ENCODE measurements at places on chromosomes 6 and 20.
A peak's percentile ranks its signal among the peaks of the same experiment; 100 is the strongest.

- no peak for DNase-seq
Measured at GRCh38 chr20:53527196-53527595, 66.4 kb downstream of the ZNF217 start.

GRCh38 chr6:141415896-141416295, 716.8 kb upstream of the GJE1 start:
- no peak for DNase-seq

DNA sequence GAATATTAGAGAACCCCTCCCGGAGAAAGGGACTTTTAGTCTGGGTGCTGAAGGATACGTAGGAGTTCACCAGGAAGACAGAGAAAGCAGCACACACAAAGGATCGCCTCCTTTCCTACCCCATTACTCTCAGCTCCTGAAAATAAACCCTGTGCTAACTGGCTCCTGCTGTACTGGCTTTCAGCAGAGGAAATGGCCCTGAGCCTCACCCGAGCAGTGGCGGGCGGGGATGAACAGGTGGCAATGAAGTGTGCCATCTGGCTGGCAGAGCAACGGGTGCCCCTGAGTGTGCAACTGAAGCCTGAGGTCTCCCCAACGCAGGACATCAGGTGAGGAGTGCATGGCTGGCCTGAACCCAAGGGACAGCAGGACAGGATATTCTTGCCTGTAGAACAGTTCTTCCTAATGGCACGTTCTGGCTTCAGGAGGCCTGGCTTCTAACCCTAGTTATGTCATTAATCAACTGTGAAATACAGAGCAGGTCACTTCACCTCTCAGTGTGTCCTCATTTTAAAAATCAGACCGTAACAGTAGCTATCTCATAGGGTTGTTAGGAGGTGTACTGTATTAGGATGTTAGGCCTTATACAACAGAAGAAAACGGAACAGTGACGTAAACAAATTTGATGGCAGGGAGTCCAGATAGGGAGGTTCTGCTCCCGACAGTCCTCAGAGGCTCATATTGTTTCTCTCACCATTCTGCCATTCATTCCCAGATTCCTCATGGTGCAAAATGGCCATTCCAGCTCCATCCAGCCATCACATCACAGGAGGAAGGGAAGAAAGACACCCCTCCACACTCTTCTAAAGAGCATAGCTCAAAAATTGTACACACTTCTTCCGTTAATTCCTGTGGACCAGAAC, 1.8 kb downstream of the RBCK1 start:
- no peak for DNase-seq

- DNase-seq = no peak
Measured at GRCh38 chr6:141229296-141229695, 903.4 kb upstream of the GJE1 start.

- no peak for DNase-seq
Measured at GRCh38 chr6:2468601-2468955, 223.2 kb upstream of the GMDS start.

- DNase-seq = no peak
Measured at GRCh38 chr6:92688342-92688741, 731.0 kb downstream of the EPHA7 start.

GRCh38 chr6:170291271-170292110, 613 bp upstream of the DLL1 start:
- peak; percentile 42 for DNase-seq

DNA sequence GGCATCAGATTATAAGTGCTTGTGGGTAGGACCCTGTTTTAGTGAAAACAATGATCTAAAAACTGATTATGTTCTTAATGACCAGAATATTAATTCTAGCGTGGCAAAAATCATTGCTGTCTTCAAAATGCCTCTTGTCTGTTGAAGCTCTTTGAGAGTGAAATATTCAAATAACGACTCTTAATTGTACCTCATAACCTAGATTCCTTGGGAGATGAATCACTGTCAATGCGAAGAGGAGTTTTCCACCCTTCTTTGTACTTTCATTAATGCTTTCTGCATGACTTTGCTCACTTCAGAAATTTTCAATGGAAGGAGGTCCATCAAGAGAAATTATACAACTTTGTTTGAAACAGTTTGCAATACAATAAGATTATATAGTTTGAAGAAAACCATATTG, 71.5 kb downstream of the CRYBG1 start:
- DNase-seq = no peak

- DNase-seq = no peak
Measured at GRCh38 chr6:16948396-16948795, 153.5 kb upstream of the STMND1 start.

DNA sequence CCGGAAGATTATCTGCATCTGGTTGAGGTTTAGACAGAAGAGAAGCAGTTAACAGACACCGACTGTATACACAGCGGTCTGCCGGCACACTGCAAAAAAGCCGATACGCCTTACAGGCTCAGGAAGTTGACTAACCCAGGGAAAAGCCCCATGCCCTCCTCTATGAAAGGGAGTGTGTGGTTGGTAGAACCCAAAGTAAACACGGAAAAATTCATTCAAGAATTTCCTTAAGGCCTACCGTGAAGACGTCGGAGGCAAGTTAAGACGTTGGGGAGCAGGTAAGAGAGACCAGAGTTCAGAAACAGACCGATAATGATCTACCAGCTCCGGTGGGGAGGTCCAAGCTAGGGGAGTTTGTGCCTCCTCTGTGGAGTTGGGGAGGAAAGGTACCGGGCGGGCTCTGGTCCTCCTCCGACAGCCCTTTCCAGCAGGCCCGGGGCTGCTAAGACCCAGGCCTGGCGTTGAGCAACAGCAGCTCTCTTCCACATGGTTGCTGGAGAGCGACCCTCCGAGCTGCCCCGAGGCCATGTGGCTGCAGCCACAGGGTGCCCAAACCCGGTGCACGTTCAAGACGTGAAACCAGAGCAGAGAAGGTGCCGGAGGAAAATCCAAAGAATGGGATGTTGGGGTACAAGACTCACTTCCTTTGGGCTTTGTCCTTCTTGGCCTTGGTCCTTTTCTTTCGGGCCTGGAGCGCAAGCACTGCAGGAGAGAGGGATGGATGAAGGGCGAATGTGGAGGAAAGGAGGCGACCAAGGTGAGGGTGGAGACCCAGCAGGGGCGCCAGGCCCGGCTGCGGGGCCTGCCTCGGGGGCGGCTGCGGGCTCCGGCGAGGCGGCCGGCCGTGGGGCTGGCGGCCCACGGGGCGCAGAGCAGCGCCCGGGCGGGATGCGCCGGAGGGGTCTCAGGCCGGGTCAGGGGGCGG, 809 bp downstream of the SRPK1 start:
- peak; percentile 62 for DNase-seq

DNA sequence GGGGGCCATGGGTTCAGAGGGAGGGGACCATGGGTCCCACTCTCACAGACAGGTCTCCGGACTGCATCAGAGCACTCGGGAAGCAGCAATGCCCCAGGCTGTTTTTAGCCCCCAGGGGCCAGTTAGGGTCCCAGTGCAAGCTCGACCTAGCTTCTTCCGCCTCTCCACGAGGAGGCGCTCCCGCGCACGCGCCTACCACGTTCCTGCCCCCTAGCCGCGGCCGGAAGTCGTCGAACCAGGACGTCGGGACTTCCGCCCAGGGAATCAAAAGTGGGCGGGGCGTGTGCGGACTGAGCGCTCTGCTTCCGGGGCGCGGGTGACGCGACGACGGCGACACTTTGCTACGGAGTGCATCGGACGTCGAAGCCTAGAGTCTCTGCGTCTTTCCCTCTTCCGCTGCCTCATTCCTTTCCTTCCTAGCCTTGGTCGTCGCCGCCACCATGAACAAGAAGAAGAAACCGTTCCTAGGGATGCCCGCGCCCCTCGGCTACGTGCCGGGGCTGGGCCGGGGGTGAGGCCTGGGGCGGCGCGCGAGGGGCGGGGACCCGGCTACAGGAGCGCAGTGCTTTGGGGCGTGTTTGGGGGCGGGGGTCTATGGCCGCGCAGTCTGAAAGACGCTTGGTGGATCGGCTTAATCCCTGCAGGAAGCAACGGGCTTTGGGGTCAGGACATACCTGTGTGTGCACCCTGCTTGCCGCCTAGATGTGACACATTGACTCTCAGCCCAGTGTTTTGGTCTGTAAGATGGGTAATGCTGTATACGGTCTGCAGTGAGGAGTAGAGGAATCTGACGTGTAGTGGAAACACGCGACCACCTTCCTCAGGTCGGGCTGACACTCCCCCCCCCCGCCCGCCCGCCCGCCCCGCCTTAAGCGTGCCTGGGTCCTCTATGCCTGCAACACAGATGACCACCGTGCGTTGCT, at the start of gene PRPF6:
Gene PRPF6, plus strand, starts transcription at position 327 of the 923 bp plus-strand sequence. Its CDS starts 114 bp downstream, at position 441.
- peak; percentile 97 for DNase-seq

GRCh38 chr20:58054780-58055373, 173.6 kb downstream of the ANKRD60 start:
- no peak for DNase-seq

GRCh38 chr6:168132531-168133167, 53.6 kb upstream of the FRMD1 start:
- no peak for DNase-seq

GRCh38 chr6:81668615-81669047, 83.8 kb downstream of the TENT5A start:
- DNase-seq = no peak

GRCh38 chr6:7200598-7201443, 93.1 kb downstream of the RREB1 start:
- DNase-seq = no peak

GRCh38 chr6:35754452-35755277, 17.8 kb downstream of the ARMC12 start:
- no peak for DNase-seq

- DNase-seq = no peak
Measured at GRCh38 chr6:87543696-87544473, 45.9 kb downstream of the RARS2 start.

DNA sequence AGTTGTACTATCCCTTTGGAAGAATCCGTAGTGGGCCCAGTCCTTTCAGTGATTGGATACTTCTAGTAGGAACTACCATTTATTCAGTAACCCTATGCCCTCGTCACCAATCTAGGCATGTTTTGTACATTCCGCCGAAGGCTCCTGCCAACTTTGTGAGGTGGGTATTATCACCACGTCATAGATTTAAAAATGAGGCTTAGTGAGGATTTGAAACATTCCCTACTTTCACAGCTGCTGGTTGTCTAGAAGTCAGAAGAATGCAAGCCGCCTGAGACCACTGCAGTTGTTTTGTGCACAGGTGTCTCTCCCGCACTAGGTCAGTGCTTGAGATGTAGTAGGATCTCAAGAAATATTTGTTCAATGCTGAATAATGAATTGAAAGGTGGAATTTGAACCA, 32.6 kb downstream of the ENPP1 start:
- DNase-seq = no peak

- DNase-seq = no peak
Measured at GRCh38 chr6:120614723-120615122, 719.6 kb downstream of the TBC1D32 start.

- DNase-seq = no peak
Measured at GRCh38 chr6:47922391-47922790, 140.6 kb downstream of the OPN5 start.

GRCh38 chr6:83867527-83868161, 8.2 kb downstream of the CYB5R4 start:
- DNase-seq = peak; percentile 73

GRCh38 chr20:6533761-6534479, 233.6 kb upstream of the BMP2 start:
- DNase-seq = no peak

DNA sequence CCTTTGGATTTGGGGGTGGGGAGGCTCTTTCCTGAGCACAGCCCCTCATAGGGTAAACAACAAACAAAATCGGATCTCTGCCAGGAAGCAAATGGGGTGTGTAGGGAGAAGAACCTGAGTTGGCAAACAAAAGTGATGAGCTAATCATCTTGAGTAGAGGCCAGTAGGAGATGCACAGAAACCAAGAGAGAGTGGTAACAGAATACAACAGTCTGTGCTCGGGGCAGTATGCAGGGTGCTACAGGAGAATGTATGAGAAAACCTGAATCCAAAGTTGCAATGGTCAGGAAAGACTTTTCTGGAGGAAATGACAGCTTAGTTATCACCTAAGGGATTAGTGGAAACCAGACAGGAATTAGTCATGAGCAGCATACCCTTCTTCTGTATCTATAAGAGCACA, 177.8 kb downstream of the CDKAL1 start:
- no peak for DNase-seq

DNA sequence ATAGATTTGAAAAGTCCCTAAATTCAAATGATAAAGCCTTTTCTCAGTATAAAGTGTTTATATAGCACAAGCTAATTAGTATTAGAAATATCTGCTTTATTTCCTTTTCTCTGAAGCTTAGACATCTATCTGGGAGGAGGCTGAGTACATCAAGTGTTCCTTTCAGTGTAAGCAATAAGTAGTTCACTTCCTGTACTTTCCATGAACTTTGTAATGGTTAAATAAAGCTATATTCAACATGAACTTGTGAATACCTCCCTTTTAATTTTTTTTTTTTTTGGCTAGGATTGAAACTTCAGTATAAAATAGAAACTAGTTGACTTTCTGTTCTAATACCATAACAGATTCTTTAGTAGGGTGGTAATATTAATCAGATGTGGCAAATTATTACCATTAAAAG, 190.9 kb downstream of the CENPW start:
- DNase-seq = no peak

DNA sequence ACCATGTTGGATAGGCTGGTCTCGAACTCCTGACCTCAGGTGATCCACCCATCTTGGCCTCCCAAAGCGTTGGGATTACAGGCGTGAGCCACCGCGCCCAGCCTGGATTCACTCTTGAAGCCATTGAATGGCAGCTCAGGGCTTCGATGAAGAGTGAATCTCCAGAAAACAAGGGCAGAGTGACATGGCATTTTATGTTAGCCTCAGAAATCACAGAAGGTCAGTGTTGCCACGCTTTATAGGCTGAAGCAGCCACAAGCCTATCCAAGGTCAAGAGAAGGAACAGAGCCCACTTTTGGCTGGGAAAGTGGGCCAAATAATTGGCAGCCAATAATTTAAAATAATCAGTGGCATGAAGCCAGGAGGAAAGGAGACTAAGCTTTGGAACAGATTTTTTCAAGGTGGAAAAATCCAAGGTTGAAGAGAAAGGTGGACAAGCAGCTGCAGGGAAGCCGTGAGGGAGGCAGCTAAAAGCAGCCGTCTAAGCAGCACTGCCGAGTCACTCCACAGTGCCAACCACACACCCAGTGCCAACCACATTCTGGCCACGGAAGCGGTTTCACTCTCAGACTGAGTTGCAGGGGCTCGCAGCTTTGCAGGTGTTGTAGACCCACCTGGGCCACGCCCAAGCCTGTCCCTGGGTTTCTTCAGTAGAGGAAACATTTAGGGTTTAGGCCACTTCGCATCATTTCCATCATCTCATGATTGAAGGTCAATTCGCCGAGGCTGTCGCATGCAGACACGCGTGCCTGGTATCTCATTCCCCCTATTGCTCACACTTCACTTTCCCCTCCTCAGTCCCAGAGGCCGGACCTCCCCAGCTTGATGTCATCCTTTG, 17.4 kb upstream of the AVP start:
- DNase-seq = peak; percentile 55

GRCh38 chr6:118881440-118882313, 12.3 kb upstream of the ASF1A start:
- DNase-seq = no peak

DNA sequence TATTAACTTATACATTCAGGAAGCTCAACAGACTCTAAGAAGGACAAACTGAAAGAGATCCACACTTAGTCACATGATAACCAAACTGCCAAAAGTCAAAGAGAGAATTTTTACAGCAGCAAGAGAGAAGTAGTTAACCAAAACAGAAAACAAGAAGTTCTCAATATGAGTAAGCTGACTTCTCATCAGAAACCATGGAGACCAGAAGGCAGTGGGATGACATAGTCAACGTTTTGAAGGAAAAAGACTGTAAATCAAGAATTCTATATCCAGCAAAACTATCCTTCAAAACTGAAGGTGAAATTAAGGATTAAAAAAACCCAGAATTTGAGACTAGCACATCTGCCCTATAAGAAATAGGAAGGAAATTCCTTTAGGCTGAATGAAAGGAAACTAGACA, 60.4 kb downstream of the COL19A1 start:
- DNase-seq = no peak

All from CD4-positive, alpha-beta T cell treated with Interleukin-1 beta for 1 hour (primary cell).